ENCODE measurements at places on chromosomes 2 and 18. TPM values are rescaled to one million over a fixed set of nuclear protein-coding genes. Genes with fewer than 3 reads are reported as not detected.

The IL36B gene
- polyA plus RNA-seq: not detected

The UGT1A5 gene
- polyA plus RNA-seq: not detected

DNA sequence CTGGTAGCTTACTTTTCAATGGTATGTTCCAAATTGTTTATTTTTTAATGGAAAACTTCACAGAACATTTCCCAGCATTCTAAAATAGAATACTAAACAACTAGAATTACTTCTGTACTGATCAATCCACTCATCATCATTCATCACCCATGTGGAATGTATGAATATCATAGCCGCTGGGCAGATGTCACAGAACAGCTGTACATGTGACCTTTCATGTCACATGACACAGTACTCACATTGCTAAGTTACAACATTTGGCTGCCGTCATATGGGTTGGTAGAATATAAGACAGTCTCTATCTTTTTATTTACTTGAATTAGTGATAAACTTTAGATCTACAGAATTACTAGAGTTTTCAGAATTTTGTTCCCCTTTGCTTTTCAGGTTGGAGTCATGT is 387.6 kb downstream of the ZEB2 start:
- DNase-seq: no peak

GRCh38 chr18:31647127-31647753 is 37.1 kb downstream of the B4GALT6 start:
- no peak for DNase-seq

Measured in SK-N-SH (cell line).